ENCODE measurements at places on chromosomes 5 and 9. TPM values are rescaled to one million over a fixed set of nuclear protein-coding genes. Genes with fewer than 3 reads are reported as not detected.

The DPYSL3 gene
- total RNA-seq: 42.4 TPM

The STKLD1 gene
- total RNA-seq: 1.1 TPM

The SLC45A2 gene
- total RNA-seq: 0.15 TPM

DNA sequence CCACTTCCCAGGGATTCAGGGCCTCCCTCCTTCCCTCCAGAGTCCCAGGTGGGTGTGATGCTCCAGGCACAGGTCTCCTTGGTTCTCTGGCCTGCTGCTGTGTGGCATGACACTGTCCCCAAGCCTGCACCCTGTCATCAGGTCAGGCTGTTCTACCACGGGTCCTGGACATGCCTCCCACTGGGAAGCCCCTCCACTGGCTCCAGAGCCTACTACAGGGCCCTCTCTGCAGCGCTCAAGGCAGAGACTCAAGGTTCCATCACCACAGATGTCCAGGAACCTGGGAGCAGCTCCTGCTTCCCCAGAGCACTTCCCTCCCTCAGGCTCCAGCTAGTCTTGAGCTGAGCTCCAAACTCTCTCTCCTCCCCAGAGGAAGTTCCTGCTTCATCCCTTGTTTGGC lies 237.3 kb downstream of the PBX3 start:
- no peak for DNase-seq

DNA sequence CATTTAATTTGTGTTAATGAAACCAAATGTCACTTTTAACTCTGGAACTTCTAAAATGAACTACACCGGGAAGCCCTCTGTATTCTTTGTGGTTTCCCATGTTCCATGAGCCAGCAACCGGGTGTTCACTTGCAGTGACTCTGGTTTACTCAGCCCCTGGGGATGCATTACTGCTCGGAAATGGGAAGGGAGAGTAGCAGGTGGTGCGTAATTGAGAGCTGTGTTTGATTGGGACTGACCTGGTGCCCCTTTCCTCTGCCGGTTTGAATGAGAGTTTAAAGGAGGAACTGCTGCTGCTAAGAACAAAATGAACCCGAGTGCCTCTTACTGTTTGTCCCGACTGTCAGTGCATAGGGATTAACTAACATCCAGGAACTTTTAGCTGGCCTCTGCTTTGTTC lies 100.1 kb upstream of the DHFR start:
- DNase-seq: no peak

- no peak for DNase-seq
Observed at GRCh38 chr5:84088996-84089395, 295.7 kb downstream of the EDIL3 start.

DNA sequence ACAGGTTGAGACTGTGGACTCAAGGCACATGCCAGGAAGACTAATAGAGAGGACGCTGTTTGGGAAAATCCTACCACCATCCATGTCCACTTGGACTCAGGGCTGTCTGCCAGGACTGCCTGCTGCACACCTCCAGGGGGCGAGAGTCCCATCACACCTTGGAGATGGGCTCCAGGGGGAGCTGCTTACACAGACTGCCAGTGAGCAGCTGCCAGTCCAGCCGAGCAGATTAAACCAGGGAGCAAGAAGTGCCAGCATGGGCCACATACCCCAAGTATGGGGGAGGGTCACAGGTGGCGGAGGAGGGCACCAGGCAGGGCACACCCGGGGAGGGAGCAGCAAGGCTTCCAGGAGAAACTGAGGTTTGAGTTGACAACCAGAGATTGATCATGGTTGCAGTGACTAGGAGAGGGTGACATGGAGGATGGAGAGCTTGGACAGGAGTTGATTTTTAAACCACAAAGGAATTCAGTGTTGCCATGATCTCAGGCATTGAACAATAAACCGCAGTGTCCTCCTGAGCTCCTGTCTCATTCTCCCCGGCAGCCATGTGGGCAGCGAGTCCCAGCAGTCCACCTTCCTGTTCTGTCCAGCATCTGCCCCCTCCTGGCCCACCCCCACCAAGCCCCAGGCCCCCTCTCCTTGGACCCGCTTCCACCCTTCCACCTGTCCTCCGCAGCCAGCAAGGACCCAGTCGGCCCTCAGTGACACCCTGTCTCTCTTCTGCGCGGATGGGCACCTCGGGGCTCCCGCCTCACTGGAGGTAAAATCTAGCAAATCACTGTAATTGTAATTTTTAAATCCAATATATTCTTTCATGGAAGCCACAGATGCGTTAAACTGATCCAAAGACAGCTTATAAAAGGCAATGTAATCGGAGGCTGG lies 3.1 kb upstream of the VAV2 start:
- no peak for DNase-seq

DNA sequence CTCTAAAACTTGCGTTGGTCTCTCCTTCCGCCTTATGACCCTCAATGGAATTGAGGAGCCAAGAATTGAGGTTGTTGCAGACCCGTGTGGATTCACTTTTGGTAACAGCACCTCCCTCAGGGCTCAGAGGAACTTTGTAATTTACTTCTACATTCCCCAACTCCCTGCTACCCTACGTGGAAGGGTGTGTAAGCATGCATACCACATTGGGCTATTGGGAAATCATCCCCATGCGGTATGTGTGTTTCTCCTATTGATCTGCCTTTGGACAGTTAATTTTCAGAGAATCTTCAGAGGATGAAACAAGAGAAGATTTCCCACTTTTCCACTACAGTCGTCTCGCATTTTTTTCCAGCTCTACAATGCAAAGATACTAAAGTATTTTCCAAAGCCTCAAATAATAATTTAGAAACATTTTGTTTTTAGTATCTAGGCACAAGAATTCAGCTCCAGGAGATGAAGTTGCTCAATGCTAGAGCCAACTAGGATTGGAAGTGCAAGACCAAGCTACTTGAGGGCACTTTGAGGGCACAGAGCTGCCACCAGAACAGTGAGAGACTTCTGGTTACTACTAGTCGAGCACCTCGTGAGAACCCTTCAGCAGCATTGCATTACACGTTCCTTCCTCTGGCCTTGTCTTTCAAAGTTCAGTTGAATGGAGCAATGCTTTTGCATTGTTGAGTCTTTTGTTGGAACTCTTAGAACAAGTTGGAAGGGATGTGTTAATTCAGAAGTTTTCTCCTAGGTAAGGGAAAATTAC lies 3.4 kb downstream of the C1QTNF3 start:
- DNase-seq: no peak

DNA sequence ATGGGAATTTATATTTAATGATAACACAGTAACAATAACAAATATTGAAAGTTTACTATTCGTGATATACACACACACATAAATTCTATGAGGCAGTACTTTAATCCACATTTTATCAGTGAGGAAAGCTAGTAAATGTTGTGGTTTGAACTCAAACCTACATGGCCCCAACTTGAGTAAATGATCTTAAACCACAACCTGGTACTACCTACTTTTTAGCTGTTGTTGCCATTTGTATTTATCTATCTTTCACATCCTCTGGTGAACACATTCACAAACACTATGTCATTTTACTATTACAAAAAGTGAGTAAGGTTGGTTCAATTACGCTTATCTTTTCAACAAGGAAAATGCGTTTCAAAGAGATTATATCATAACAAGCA lies 186.1 kb downstream of the SMC2 start:
- no peak for DNase-seq

- DNase-seq: no peak
Observed at GRCh38 chr9:70551801-70552200, 137.3 kb upstream of the KLF9 start.
